ENCODE measurements at places on chromosomes 12 and 14. TPM values are rescaled to one million over a fixed set of nuclear protein-coding genes. Genes with fewer than 3 reads are reported as not detected.

Gene TRIAP1
- 80.8 TPM for total RNA-seq

Gene RIPK3
- total RNA-seq, result not detected

Gene BMP4
- 3.3 TPM for total RNA-seq

Gene P2RX7
- total RNA-seq, result not detected

Gene AP1G2
- total RNA-seq, result 37.1 TPM

Gene TDG
- total RNA-seq, result 29.6 TPM

Gene STYK1
- 0.55 TPM for total RNA-seq

Gene TCL1B
- not detected for total RNA-seq

Gene EIF4B
- total RNA-seq, result 250 TPM

Gene INF2
- total RNA-seq, result 135 TPM

Gene UTP20
- total RNA-seq, result 18.1 TPM

Gene CREBL2
- 21.2 TPM for total RNA-seq

Gene ATL1
- total RNA-seq, result 4.2 TPM

Gene FIGNL2
- 0.32 TPM for total RNA-seq
